ENCODE measurements at places on chromosomes 5 and 9.

DNA sequence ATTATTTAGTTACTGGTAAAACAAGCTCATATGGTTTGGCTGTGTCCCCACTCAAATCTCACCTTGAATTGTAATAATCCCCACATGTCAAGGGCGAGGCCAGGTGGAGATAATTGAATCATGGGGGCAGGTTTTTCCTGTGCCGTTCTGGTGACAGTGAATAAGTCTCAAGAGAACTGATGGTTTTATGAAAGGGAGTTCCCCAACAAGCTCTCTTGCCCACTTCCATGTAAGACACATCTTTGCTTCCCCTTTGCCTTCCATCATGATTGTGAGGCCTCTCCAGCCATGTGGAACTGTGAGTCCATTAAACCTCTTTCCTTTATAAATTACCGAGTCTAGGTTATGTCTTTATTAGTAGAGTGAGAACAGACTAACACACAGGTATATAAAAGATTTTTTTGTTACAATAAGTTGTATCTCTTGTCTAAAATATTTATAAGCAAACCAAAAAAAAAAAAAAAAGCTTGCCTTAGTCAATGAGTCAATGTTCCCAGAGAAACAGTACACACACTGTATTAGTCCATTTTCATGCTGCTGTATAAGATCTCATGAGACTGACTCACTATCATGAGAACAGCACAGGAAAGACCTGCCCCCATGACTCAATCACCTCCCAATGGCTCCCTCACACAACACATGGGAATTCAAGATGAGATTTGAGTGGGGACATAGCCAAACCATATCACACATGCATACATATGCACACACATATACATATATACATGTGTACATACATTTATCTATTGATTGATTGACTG, 138.3 kb downstream of the BASP1 start:
- DNase-seq: no peak

GRCh38 chr5:3509290-3509689, 86.3 kb upstream of the IRX1 start:
- no peak for DNase-seq

- no peak for DNase-seq
Measured at GRCh38 chr9:81416476-81417298, 272.7 kb downstream of the TLE1 start.

DNA sequence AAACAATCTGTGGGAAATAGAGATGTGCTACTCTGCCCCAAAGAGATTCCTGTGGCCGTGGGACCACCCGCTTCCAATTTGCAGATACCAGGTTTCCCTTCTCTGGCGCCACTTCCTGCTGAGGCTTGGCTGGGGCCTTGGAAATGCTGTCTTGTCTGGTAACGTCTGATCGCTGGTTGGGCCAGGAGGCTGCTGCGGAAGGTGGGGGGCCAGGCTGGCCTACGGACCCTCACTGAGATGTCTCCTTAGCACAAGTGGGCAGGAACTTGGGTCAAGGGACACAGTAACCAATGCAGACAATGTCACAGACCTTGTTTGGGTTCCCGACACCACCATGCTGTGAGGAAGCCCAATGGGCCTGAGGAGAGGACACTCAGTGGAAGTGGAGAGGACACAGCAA, 31.7 kb upstream of the IRX4 start:
- no peak for DNase-seq

GRCh38 chr5:111069839-111070238, 1.7 kb upstream of the TSLP start:
- DNase-seq: no peak

DNA sequence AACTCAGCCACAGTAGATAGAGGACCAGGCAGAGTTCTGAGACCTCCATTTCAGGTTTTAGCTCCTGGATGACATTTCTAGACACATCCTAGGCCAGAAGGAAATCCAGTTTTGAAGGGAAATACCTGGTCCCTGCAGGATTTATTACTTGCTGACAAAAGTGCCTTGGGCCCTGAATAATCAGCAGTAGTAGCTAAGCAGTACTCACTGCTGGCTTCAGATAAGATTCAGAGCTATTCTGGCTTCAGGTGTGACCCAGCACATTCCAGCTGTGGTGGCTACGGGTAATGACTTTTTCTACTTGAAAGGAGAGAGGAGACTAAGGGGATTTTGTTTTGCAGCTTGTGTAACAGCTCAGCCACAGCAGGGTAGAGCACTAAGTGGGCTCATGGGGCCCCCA, 34.0 kb downstream of the NDUFAF2 start:
- no peak for DNase-seq

GRCh38 chr5:16414861-16415260, 50.7 kb downstream of the ZNF622 start:
- DNase-seq: no peak

GRCh38 chr9:27022920-27023319, 17.4 kb upstream of the LRRC19 start:
- no peak for DNase-seq

- no peak for DNase-seq
Measured at GRCh38 chr9:122444041-122444733, 33.5 kb downstream of the OR1J1 start.

DNA sequence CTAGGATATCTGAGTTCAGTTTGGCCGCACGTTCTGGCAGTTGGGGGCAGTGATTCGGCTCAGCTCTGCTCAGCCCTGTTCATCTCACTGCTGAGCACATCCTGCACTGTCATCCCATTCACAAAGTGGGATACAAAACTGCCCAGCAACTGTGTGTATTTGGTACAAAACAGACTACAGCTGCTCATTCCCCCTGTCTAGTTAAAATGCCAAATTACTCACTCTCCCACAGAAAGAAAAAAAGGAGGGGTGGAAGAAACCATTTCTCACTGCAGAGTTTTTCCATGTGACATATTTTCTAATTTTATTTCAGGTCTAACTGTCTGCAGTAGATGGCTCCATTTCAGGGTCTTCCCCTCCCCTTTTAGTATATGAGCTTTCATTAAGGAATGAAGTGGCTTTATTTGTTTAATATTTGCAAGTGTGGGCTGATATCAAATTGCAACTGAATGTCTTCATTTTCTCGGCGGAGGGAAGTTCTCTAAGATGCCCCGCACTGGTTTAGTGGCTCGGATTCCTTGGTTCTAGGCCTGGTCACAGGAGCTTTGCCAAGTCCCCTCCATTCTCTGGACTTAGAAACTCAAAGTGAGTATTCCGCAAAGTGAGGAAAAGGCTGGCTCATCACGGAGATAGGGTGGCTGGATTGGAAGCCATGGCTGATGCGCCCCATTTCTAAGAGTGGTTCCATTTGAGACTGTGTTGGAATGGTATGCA, 14.7 kb downstream of the COL15A1 start:
- DNase-seq: no peak

- DNase-seq: no peak
Measured at GRCh38 chr9:119963258-119963797, 594.1 kb upstream of the BRINP1 start.

GRCh38 chr5:77355751-77356150, 136.4 kb downstream of the WDR41 start:
- DNase-seq: no peak
